ENCODE measurements at places on chromosomes 16 and 17.

DNA sequence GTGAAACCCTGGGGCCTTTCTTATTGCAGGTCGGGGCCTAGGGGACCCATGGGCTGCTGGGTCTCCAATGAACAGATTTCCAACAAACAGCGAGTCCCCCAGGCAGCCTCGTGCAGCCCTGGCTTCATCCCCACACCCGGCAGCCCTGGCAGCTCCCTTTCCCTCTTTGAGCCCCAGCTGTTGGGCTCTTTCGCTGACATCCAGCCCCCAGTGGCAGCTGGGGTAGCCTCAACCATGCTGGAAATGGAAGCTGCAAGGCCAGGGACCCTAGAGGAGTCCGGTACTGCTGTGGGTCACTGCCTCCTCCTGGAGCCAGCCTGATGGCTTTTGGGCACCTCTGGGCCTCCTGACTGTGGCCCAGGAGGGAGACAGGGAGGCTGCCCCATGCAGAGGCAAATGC lies 5.9 kb downstream of the RPUSD1 start:
- H3K4me3 ChIP-seq: no peak overlapping the region
- peaks cover 2% of the 10 kb centered on the region for H3K36me3 ChIP-seq
- no peak for DNase-seq
- peaks cover 10% of the 10 kb centered on the region for H3K27me3 ChIP-seq

- no peak for DNase-seq
- H3K27ac ChIP-seq: no peak overlapping the region
- no peak overlapping the region for H3K4me3 ChIP-seq
- no peaks in the 10 kb centered on the region for H3K4me1 ChIP-seq
Observed at GRCh38 chr16:1206786-1207185, 18.3 kb downstream of the TPSG1 start.

DNA sequence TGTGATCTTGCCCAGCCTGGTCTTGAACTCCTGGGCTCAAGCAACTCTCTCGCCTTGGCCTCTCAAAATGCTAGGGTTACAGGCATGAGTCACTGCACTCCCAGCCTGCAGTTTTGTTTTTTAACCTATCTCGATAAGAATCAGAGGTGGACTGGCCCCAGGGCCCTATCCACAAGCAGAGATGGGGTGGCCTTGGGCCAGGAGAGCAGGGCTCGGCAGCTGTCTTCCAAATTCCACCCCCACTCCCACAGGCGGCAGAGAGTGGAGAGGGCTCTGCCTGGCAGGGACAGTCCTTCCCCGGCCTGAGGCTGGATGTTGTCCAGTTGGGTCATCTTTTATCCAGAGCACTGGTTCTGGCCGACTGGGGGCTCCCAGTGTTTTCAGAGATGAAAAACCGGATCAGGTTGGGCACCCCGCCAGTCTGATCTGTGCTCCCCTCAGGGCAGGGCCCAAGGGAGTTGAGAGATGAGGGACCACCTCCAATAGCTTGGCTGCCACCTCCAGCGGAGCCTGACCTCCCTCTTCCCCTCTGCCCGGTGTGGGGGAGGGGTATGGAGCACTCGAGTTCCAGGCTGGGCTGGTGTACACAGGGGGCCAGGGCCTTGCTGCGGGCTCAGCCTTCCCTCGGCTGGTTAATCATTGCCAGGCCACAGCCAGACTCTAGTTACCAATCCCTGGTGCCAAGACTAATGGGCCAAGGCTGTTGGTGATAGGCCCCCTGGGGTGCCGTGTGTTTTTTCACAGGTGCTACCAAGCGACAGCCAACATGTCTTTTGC lies 30.3 kb upstream of the MYO15B start:
- no peaks in the 10 kb centered on the region for H3K27me3 ChIP-seq
- no peak overlapping the region for H3K27ac ChIP-seq
- no peaks in the 10 kb centered on the region for H3K4me1 ChIP-seq
- H3K36me3 ChIP-seq: no peaks in the 10 kb centered on the region
- no peak for DNase-seq
- no peak overlapping the region for H3K4me3 ChIP-seq

DNA sequence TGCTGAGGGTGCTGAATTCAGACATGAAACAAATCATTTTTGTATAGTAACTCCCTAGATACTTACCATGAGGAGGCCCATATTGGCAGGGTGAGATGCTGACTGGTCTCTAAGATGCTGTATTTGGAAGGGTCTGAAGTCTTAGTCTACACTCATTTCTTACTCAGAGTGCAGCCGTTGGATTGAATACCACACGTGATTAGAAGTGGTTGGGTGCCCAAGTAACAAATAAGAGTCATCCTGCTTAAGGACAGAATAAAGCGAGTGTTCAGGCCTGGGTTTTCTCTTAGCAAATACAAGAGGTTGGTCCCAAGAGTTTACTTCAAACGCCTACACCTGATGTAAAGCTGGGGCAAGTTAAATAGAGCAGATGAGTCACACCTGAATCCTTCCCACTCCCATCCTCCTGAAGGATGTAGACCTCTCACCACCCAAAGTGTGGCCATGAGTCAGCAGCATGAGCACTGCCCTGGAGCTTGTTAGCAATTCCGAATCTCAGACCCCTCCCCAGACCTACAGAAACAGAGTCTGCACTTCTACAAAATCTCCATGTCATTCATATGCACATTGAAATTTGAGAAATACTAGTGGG lies 284.6 kb upstream of the CDH5 start:
- H3K36me3 ChIP-seq: no peaks in the 10 kb centered on the region
- no peak overlapping the region for H3K27ac ChIP-seq
- H3K27me3 ChIP-seq: peaks cover 6% of the 10 kb centered on the region

DNA sequence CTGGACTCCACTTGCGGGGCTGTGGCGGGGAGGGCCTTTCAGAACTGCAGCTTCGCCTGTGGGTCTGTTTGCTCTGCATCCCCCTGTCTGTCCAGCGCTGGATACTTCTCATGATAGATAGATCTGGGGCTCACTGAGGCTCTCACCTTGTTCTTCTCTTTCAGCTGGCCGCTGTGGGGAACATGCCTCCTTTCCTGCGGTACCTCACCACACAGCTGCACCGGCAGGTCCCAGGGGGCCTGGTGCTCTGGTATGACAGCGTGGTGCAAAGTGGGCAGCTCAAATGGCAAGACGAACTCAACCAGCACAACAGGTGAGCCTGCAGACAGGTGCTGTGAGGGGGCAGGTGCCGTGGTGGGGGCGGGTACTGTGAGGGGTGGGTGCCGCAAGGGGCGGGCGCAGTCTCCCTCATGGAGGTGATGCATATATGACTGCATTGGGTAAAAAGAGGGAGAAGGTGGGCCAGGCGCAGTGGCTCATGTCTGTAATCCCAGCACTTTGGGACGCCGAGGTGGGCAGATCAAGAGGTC lies 6.2 kb downstream of the ENGASE start:
- peaks cover 9% of the 10 kb centered on the region for H3K36me3 ChIP-seq
- no peak overlapping the region for H3K4me3 ChIP-seq
- H3K27ac ChIP-seq: no peak overlapping the region
- peaks cover 7% of the 10 kb centered on the region for H3K4me1 ChIP-seq

DNA sequence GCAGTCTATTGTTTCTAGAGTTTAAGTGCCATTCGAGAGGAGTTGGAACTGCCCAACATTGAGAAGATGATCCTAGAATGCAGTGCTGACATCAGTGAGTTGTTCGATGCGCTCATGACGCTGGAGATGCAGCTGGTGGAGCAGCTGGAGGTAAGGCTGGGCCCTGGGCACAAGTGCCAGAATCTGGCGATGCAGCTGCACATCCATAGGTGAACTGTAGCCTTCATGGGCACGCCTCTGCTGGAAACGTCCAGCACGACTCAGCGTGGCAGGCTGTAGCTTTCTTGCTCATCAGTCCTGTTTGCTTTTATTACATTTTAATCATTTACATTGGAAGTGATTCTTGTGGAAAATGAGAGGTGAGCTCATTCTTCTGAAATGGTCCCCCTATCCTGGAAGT lies 31.7 kb downstream of the DRC3 start:
- no peak overlapping the region for H3K4me3 ChIP-seq
- no peak for DNase-seq
- no peaks in the 10 kb centered on the region for H3K27me3 ChIP-seq
- H3K27ac ChIP-seq: no peak overlapping the region
- peaks cover 7% of the 10 kb centered on the region for H3K36me3 ChIP-seq

DNA sequence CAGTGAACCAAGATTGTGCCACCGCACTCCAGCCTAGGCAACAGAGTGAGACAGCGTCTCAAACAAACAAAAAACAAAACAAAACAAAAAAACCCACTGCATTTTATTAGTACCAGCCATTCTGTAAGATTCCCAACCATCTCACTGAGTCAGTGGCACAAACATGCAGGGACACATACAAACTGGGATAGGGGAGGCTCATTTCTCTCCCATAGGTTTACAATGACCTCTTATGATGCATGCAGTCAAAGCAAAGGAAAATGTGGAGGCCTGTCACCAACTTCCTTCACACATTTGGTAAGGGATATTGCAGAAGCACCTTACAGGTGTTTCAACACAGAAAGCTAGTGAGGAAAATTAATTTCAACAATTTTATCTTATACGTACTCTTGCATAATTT lies 12.4 kb upstream of the STRADA start:
- no peak for DNase-seq
- H3K4me1 ChIP-seq: peaks cover 20% of the 10 kb centered on the region
- no peaks in the 10 kb centered on the region for H3K27me3 ChIP-seq

- H3K4me3 ChIP-seq: peak overlapping the region; percentile 89
- peak overlapping the region; percentile 99 for H3K27ac ChIP-seq
- no peak for DNase-seq
- peaks cover 83% of the 10 kb centered on the region for H3K4me1 ChIP-seq
- no peaks in the 10 kb centered on the region for H3K27me3 ChIP-seq
Observed at GRCh38 chr16:50275098-50275415, 8.7 kb downstream of the ADCY7 start.

- peak overlapping the region; percentile 84 for H3K4me3 ChIP-seq
- H3K4me1 ChIP-seq: peaks cover 34% of the 10 kb centered on the region
- no peaks in the 10 kb centered on the region for H3K27me3 ChIP-seq
- DNase-seq: peak; percentile 10
- H3K36me3 ChIP-seq: no peaks in the 10 kb centered on the region
Observed at GRCh38 chr16:85027958-85028684, 526 bp downstream of the KIAA0513 start.

GRCh38 chr17:50328363-50329325 lies 17.3 kb upstream of the XYLT2 start:
- H3K27me3 ChIP-seq: no peaks in the 10 kb centered on the region
- H3K4me3 ChIP-seq: no peak overlapping the region
- H3K4me1 ChIP-seq: peaks cover 4% of the 10 kb centered on the region
- no peaks in the 10 kb centered on the region for H3K36me3 ChIP-seq
- no peak for DNase-seq
- no peak overlapping the region for H3K27ac ChIP-seq

GRCh38 chr17:30271102-30271501 lies 20.6 kb downstream of the BLMH start:
- no peak overlapping the region for H3K27ac ChIP-seq
- peaks cover 1% of the 10 kb centered on the region for H3K4me1 ChIP-seq
- no peak for DNase-seq
- peaks cover 41% of the 10 kb centered on the region for H3K36me3 ChIP-seq
- no peak overlapping the region for H3K4me3 ChIP-seq

GRCh38 chr17:6510321-6510977 lies 45.9 kb downstream of the PITPNM3 start:
- H3K4me3 ChIP-seq: no peak overlapping the region
- no peak overlapping the region for H3K27ac ChIP-seq
- H3K36me3 ChIP-seq: no peaks in the 10 kb centered on the region
- DNase-seq: no peak
- no peaks in the 10 kb centered on the region for H3K27me3 ChIP-seq

- H3K27ac ChIP-seq: no peak overlapping the region
- peaks cover 20% of the 10 kb centered on the region for H3K4me1 ChIP-seq
- DNase-seq: no peak
Observed at GRCh38 chr16:85736921-85737320, 14.0 kb downstream of the C16orf74 start.

GRCh38 chr17:8419305-8419704 lies 16.4 kb upstream of the NDEL1 start:
- no peak overlapping the region for H3K27ac ChIP-seq
- peaks cover 34% of the 10 kb centered on the region for H3K27me3 ChIP-seq
- DNase-seq: no peak
- H3K4me1 ChIP-seq: no peaks in the 10 kb centered on the region

DNA sequence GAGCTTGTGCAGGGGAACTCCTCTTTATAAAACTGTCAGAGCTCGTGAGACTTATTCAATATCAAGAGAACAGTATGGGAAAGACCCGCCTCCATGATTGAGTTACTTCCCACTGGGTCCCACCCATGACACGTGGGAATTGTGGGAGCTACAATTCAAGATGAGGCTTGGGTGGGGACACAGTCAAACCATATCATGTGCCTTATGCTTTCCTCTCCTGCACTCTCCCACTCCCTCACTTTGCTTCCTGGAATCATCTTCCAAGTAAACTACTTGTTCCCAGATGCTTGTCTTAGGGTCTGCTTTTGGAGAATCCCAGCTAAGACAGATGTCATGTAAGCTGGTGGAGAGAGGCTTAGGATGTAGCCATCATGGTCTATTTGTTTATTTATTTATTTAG lies 271.2 kb downstream of the HAPSTR1 start:
- H3K36me3 ChIP-seq: no peaks in the 10 kb centered on the region
- peaks cover 5% of the 10 kb centered on the region for H3K27me3 ChIP-seq
- DNase-seq: no peak
- no peak overlapping the region for H3K27ac ChIP-seq

- H3K4me3 ChIP-seq: no peak overlapping the region
- H3K27me3 ChIP-seq: peaks cover 4% of the 10 kb centered on the region
- DNase-seq: no peak
- no peaks in the 10 kb centered on the region for H3K4me1 ChIP-seq
- H3K36me3 ChIP-seq: no peaks in the 10 kb centered on the region
- H3K27ac ChIP-seq: no peak overlapping the region
Observed at GRCh38 chr16:71347146-71347545, 11.4 kb upstream of the CALB2 start.

DNA sequence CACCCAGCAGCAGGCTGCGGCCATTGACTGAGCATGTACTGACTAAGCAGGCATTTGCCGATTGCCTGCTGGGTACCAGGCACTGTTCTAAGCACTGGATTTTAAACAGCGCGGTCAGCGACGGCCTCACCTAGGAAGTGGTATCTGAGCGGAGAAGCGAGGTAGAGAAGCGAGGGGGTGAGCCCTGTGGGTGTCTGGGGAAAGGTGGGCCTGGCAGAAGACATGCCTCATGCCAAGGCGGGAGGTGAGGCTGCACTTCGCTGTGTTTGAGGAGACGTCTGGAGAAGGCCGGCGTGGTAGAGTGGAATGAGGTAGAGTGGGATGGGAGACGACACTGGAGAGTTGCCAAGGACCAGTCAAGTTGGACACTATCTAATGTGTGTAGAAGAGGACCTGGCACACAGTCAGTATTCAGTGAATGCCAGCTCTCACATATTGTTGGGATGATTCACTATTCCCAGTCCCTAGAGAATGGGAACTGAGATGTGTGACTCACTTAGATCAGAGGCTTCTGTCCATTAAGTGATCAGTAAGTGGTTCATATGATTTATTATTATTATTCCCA lies 14.4 kb downstream of the SYCE1L start:
- no peaks in the 10 kb centered on the region for H3K27me3 ChIP-seq
- no peak overlapping the region for H3K27ac ChIP-seq
- DNase-seq: no peak
- peaks cover 5% of the 10 kb centered on the region for H3K36me3 ChIP-seq
- peak overlapping the region; percentile 75 for H3K4me3 ChIP-seq
- peaks cover 11% of the 10 kb centered on the region for H3K4me1 ChIP-seq

DNA sequence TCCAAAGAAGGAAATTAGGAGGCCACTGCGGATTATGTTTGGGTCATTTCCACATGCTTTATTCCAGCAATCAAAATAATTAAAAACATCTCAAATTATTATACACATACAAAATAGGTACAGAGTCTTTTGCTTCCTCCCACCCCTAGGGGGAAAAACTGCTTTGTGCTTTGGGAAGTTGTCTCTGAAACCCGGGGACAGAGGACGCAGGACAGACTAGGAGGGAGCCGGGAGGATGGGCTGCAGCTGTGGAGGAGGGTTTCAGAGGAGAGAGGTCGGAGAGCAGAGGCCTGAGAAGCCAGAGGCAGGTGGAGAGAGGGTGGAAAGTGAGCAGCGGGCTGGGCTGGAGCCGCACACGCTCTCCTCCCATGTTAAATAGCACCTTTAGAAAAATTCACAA lies 17.4 kb downstream of the COL1A1 start:
- no peaks in the 10 kb centered on the region for H3K27me3 ChIP-seq
- no peak overlapping the region for H3K4me3 ChIP-seq
- H3K36me3 ChIP-seq: no peaks in the 10 kb centered on the region
- DNase-seq: no peak
